ENCODE measurements at places on chromosomes 4 and X.

GRCh38 chr4:151184523-151185458 lies 85.4 kb downstream of the RPS3A start:
- DNase-seq: no peak

DNA sequence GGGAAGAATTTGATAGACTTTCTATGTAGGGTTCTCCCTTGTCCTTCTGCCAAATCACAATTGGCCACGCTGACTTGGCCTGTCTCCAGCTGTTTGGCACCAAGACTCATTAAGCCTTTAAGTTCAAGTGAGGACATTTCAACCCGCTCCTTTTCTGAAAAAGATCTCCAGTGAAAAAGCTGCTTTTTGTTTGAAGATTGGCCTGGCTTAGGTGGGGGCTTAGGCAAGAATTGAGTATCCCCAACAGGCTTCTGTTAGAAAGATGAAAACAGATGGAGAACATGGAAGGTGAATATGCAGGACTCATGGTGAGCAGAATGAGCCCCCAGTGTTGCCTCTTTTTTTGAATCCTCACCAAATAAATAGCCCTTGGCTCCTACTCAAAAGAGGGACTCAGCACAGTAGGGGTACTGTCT lies 28.5 kb upstream of the LIMCH1 start:
- no peak for DNase-seq

DNA sequence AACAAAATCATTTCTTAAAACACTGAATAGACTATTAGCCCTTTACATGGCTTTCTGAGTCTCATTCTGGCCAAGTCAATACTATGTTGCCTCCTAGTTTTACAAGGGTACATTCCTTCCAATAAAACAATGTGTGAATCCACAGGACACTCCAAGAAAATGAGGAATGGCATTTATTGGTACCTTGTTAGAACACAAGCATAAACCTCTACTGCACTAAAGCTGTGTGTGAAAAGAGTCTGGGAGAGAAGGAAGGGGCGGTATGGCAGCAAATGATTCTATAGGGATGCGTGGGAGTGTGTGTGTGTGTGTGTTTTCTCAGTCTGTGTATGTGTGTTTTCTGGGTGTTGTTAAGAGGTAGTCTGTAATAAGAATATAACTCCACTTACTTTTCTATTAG lies 48.9 kb downstream of the CXCL1 start:
- DNase-seq: no peak

DNA sequence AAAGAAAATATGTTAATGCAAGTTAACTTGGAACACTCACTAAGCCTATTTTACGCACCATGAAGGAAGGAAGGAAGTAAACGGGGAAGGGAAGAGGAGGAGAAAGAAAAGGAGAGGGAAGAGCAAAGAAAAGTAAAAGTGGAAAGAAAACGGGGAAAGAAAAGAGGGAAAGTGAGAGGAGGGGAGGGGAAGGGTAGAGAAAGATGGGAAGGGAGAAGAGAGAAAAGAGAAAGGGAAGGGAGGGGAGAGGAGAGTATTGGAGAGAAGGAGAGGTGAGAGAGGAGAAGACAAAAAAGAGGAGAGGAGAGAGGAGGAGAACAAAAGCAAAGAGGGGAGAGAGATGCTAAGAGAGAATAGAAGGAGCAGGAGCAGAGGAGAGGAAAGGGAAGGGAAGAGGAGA lies 224.1 kb downstream of the SLITRK2 start:
- no peak for DNase-seq

- DNase-seq: no peak
Measured at GRCh38 chr4:176066757-176067156, 1.1 kb downstream of the WDR17 start.

DNA sequence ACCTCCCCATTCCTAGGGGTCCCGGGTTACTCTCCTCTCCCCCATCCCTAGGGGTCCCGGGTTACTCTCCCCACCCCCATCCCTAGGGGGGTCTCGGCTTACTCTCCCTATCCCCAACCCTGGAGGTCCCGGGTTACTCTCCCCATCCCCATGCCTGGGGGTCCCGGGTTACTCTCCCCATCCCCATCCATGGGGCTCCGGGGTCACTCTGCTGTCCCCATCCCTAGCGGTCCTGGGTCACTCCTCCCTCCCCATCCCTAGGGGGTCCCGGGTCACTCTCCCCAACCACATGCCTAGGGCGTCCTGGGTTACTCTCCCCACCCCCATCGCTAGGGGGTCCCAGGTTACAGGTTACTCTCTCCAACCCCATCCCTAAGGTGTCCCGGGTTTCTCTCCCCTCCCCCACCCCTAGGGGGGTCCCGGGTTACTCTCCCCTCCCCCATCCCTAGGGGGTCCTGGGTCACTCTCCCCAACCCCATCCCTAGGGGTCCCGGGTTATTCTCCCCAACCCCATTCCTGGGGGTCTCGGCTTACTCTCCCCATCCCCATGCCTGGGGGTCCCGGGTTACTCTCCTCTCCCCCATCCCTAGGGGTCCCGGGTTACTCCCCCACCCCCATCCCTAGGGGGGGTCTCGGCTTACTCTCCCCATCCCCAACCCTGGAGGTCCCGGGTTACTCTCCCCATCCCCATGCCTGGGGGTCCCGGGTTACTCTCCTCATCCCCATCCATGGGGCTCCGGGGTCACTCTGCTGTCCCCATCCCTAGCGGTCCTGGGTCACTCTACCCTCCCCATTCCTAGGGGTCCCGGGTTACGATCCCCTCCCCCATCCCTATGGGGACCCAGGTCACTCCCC lies 821 bp downstream of the ASMTL start:
- DNase-seq: no peak

GRCh38 chrX:14922437-14922836 lies 49.2 kb downstream of the MOSPD2 start:
- no peak for DNase-seq

GRCh38 chr4:72255269-72255668 lies 223.5 kb downstream of the NPFFR2 start:
- DNase-seq: no peak

- DNase-seq: no peak
Measured at GRCh38 chr4:26762650-26763049, 98.0 kb upstream of the STIM2 start.

DNA sequence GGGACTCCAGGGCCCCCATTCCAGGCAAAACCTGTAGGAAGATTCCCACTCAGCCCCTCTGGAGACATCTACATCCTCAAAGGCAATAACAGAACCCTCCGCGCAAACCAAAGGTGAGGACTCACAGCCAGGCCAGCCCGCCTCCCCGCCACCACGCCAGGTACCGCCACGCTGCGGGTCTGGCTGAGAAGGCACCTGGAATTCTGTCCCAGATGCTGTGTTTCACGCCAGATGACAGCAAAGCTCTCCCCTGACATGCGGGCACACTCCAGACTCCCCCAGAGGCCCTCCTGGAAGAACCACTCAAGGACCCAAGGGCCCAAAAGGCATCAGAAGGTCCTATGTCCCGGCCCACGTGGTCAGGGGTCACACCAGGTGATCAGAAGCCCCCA lies 59.6 kb downstream of the FAM53A start:
- no peak for DNase-seq

DNA sequence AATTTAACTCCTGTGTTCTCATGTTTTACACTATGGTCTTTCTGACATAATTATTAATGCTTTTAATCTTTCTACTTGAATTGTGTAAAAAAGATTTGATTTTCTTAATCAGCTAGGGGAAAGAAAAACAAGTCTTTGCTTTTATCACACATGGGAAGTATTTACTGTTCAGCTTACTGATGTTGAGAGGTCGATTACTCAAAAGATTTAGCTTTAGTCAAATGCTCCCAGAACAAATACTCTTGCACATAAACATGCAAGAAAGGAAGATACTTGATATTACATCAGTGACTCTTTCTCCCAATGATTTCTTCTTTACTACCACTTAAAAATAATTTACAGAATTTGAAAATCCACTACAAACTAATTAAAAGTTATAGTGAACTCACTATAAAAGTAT lies 198.3 kb upstream of the FAT4 start:
- no peak for DNase-seq

DNA sequence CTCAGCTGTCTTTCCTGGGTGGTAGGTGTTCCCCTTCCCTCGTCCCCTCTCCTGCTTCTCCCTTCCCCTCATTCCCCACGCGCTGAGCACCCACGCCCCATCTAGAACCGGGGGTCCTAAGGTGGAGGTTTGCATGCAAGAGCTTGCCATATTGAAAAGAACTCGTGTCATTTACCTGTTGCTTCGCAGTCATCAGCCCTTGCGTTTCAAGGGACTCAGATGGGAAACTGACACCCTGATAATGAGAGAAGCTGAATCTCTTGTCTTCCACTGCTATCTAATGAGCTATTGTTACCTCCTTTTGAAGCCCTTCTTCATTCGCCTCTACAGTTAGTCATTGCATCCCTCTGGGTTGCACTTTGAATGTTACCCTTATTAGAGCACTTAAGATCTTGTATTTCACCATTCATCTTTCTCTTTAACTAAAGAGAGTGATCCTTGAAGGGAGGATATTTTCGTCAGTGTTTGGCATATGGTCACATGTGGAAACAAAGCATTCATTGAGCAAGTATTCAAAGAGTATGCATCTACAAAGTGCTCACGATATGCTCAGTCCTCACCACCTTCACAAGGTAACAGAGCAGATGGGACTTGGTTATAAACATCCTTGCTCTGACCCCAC lies 25.7 kb downstream of the ARL9 start:
- no peak for DNase-seq

DNA sequence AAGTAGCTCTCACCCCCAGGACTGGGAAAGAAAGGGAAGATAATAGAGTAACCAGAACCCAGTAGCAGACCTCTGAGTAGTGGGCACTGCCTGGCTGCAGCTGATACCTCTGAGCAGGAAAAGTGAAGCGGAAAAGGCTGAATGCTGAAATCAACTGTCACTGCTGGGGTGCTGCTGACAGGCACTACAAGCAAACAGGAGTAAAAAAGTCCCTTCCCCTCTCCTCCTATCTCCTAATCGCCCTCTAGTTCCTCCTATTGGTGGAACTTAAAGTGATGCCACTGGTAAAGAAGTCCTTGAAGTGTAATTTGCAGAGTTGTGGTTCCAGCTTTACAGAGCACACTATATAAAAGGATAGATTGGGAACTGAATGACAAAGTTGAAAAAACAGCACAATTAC lies 32.8 kb upstream of the GLRB start:
- no peak for DNase-seq

- no peak for DNase-seq
Measured at GRCh38 chr4:119046263-119046662, 89.4 kb upstream of the MYOZ2 start.

- no peak for DNase-seq
Measured at GRCh38 chr4:26900765-26901164, 40.1 kb downstream of the STIM2 start.

GRCh38 chr4:4720646-4721045 lies 138.8 kb upstream of the MSX1 start:
- peak; percentile 97 for DNase-seq

GRCh38 chr4:53355930-53356521 lies 9.8 kb downstream of the SCFD2 start:
- DNase-seq: no peak

DNA sequence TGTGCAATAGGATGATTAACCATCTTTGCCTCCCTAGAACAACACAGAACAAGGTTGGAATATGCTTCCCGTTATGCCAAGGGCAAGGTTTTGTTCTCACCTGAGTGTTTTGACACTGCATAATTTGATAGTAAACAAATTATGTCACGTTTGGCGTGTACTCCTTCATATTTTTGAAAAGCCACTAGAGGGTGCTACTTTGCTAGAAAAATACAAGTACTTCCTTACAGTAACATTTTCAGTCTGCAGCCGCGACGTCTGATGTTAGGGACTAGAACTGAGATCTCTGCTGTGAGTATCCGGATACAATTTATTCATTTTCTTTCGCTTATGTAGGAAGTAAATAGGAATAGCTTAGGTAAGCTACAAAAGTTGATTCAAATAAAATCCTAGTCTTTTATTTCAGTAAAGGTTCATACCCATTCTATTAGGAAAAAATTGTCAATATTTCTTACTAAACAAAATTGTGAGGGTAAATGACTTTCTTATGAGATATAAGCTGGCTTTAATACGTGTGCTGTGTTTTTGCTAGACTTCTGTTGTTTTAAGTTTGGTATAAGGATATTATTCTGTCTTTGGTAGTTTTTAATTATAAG lies 181.1 kb upstream of the WDFY3 start:
- DNase-seq: no peak

- peak; percentile 20 for DNase-seq
Measured at GRCh38 chr4:98657531-98658286, 702 bp downstream of the TSPAN5 start.

- DNase-seq: no peak
Measured at GRCh38 chr4:84495118-84495793, 3.8 kb downstream of the NKX6-1 start.

GRCh38 chrX:101417981-101418841 lies 10.2 kb downstream of the HNRNPH2 start:
- DNase-seq: no peak

DNA sequence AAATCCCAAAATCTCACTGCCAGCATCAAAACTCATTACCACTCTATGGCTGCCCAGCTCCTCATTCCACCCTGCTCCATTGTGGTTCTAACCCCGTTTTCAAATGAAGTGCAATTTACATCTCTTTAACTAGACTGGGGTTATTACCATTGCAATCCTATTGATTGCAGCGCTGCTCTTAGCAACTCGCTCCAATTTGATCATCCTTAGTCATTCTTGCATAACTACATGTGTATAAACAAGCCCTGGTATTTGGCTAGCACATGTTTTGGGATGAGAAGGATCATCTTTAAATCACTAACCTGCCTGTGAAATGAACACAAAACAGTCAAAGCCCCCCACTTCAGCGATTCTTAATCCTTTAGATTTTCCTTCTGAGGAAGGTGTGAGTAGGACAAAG lies 340.1 kb upstream of the PPARGC1A start:
- no peak for DNase-seq

DNA sequence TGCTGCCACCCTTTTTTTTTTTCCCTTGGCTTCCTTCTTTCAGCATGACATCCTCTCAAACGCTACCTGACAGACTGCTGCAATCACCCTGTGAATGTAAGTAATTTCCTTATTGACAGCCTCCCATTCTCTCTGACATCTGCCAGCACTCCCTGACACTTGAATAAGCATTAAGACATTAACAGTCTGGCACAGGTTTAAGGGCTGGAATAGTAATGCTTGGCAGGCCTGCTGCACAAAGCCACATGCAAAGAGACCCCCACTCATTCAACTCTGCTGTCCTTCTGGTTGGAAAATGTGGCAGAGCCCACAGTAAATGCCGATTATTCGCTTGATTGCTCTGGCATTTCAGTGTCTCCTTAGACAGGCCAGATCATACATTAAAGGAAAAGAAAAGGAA lies 28.1 kb upstream of the RASGEF1B start:
- peak; percentile 90 for DNase-seq

- DNase-seq: no peak
Measured at GRCh38 chrX:11781734-11782370, 23.8 kb downstream of the MSL3 start.

- no peak for DNase-seq
Measured at GRCh38 chr4:70979445-70980008, 13.9 kb upstream of the DCK start.

DNA sequence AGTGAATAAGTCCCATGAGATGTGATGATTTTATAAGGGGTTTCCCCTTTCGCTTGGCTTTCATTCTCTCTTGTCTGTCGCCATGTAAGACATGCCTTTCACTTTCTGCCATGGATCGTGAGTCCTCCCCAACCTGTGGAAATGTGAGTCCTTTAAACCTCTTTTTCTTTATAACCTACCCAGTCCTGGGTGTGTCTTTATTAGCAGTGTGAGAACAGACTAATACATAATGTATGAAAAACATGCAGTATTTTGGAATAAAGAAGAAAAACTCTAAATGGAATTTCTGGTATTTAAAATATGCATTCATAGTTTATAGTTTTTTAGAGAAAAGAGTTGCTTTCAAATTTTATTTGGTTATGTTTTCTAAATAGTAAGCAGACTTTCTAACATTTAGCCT lies 360.7 kb downstream of the PCDH7 start:
- DNase-seq: no peak
